ENCODE measurements at places on chromosomes 2 and 18. TPM values are rescaled to one million over a fixed set of nuclear protein-coding genes. Genes with fewer than 3 reads are reported as not detected.

- no peak for DNase-seq
Measured at GRCh38 chr2:150963336-150963735, 298.3 kb downstream of the RBM43 start.

GRCh38 chr2:48200620-48201293 lies 294.5 kb upstream of the FBXO11 start:
- DNase-seq, result no peak

DNA sequence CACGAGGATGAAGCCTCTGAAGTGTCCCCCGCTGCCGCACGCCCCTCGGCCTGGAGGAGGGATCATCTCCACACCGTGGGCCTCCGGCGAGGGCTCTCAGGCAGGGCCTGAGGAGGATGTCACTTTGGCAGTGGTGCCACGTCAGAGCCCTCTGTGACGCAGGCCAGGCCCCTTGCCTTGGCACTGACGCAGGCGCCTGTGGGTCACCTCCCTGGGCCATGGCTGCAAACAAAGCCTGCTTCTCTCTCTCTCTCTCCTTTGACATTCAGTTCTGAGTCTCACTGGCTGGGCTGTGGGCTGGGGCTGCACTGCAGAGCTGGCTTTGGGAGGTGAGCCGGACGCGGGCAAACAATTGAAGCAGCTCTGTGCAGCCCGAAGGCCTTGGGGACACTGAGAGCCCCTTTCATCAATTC lies 273.7 kb downstream of the TWIST2 start:
- DNase-seq, result peak; percentile 65

DNA sequence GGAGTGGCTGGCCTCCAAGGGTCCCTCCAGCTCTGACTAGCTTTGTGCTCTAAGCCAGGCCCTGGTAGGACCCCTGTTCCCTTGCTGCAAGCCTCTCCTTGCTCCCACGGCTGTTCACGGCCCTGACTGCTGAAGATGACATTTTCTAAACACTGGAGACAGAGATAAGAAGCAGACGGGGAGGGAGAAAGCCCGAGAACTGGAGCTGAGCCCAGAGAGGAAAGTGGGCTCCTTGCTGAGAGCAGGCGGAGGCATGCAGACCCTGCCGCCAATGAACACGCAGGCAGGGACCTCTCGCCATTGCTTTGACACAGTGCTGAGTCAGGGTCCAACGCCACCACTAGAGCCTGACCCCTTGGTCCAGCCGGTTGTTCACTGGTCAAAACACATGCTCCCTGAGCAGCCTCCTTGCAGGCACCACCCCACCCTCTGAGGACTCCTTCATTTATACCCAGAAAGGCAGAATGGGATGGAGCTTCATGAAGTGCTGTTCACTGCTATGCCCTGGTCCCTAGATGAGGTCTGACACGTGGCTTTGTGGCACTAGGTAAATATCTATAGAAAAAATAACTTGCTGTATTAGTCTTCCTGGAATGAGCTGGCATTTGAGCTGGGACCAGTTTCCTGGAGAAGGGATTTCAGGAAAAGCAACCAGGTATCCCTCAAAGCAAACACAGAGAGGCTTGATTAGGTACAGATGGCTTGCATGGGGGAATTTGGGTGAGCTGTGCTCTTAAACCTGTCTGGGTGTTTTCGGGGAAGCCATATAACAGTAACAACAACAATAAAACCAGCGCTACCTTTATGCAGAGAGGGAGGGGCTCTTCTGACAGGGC lies 65.7 kb downstream of the MCFD2 start:
- DNase-seq, result peak; percentile 86

The DYNC1I2 gene
- 81.8 TPM for total RNA-seq

The GREB1L gene
- 9.7 TPM for total RNA-seq

All from ovary (tissue), 10 donors.